ENCODE measurements at places on chromosomes 5 and 9.
A peak's percentile ranks its signal among the peaks of the same experiment; 100 is the strongest.

- no peak for DNase-seq
Measured at GRCh38 chr5:65768723-65769346, 46.8 kb downstream of the NLN start.

- no peak for DNase-seq
Measured at GRCh38 chr9:79492092-79493009, 79.4 kb upstream of the TLE4 start.

DNA sequence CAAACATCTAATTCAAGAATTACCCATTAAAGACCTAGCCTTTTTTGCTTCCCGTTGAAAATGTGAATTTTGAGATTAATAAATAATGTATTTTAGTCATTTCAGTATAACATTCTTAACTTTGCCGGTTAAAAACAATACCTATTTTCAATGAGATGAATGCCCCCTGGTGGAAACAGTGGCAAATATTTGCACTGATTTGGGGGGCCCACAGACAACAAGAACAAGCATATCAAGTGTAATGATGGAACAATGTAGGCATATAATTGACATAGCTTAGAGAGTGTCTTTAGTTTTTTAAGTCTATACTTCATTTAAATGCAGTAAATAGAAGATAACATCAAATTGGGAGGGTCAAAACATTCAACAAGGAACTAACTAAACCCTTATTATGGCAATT lies 111.9 kb downstream of the NTRK2 start:
- peak; percentile 16 for DNase-seq

DNA sequence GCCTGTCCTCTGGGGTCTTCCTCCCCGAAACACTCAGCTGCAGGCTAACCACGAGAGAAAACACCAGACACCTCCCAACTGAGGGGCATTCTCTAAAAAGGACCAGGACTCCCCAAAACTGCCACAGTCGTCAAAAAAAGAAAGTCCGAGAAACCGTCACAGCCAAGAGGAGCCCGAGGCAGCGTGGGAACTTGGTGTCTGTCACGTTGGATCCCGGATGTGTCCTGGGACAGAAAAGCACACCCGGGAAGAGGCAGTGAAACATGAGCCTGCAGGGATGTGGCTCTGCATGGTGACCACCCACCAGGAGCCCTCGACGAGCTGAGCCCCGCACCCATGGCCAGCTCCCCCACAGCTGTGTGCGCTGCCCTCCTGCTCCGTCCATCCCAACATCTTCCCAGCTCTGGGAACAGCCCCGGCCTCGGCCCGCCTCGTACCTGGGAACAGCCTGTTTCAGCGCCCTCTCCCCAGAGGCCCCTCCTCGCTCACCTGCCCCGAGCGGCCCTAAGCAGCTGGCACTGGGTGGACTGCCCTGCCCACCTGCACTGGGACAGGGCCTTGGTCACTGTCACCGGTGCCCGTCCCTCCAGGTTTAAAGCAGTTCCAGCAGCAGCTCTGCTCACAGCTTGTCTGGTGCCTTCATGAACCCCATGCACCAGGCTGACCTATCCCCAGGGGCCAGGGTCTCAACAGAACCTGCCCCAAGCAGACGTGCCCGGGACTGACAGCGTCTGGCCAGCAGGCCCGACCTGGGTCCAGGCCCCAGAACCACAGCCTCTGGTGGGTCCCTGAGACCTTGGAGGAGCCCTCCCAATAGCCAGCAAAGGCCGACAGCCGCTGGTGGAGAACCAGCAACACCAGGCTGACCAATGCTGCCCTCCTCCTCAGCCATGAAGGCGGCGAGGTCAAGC lies 10.9 kb downstream of the SLC12A7 start:
- DNase-seq: no peak

- no peak for DNase-seq
Measured at GRCh38 chr5:168780888-168781287, 201.7 kb upstream of the PANK3 start.

GRCh38 chr5:982377-983237 lies 26.0 kb upstream of the NKD2 start:
- DNase-seq: no peak

DNA sequence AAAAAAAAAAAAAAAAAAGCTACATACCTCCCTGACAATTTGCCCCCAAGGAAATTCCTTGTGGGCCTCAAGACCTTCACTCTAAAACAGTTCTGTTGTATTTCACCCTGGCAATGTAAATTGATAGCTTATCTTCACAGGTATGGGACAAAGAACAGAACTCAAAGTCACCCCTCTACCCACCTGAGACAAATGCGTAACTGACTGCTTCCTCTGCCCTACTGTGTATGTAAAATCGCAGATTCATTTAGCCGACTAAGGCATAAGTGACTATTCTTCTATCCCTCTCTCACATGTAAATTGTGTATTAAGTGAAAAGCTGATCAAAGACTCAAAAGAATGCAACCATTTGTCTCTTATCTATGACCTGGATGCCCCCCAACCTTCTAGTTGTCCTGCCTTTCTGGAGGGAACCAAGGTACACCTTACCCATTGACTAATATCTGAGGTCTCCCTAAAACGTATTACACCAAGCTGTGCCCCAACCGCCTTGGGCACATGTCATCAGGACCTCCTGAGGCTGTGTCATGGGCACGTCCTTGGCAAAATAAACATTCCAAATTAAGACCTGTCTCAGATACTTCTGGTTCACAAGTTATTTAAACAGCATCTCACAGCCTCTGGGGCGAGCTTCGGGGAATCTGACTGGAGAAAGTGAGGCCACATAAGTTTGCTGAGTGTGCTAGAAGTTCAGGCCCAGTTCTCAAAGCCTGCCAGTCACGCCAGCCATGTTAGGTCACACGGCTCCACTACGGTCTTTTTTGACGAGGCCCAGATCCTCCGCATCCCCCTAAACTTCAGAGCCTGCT lies 954 bp downstream of the TBCA start:
- DNase-seq: peak; percentile 21

DNA sequence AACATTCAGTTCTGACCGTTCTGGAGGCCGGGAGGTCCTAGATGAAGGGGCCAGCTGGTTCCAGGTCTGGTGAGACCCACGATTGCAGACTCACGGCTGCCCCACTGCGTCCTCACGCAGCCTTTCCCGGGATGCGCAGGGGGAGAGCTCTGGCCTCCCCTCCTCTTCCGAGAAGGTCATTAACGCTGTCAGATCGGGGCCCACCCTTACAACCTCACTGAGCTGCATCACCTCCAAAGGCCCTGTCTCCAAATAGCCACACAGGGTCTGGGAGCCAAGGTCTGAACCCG lies 66.6 kb upstream of the PPP1R26 start:
- no peak for DNase-seq

DNA sequence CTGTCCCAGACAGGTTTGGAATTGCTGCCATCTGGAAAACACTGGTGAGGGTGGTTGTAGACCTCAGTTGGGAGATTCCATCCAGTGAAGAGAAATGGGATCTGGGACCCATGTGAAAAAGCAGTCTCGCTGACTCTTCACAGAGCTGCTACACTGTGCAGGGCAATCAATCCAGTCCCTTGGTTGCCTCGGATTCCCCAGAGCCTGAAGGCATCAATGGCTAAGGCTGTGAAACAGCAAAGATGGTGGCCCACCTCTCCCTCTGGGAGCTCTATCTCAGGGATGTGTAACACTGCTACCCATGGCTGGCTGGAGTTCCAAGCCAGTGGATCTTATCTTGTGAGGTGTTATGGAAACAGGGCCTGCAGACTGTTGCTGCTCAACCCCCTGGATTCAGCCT lies 256.1 kb downstream of the TMEM38B start:
- DNase-seq: no peak

DNA sequence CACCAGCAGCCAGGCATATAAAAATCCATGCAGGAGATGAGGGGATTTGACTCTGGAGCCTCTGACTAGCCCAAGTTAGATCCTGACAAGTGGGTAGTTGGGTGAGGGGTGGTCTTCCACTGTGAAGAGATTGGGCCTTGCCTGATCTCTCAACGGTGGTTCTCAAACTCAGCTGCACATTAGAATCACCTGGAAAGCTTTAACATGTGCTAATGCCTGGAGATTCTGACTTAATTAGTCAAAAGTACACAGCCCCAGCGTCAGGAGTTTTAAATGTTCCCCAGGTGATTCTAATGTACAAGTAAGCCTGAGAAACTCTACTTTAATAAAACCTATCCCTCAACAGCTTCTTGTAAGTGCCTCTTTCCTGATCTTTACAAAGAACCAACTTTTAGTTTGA lies 57.5 kb downstream of the GCNT4 start:
- no peak for DNase-seq

DNA sequence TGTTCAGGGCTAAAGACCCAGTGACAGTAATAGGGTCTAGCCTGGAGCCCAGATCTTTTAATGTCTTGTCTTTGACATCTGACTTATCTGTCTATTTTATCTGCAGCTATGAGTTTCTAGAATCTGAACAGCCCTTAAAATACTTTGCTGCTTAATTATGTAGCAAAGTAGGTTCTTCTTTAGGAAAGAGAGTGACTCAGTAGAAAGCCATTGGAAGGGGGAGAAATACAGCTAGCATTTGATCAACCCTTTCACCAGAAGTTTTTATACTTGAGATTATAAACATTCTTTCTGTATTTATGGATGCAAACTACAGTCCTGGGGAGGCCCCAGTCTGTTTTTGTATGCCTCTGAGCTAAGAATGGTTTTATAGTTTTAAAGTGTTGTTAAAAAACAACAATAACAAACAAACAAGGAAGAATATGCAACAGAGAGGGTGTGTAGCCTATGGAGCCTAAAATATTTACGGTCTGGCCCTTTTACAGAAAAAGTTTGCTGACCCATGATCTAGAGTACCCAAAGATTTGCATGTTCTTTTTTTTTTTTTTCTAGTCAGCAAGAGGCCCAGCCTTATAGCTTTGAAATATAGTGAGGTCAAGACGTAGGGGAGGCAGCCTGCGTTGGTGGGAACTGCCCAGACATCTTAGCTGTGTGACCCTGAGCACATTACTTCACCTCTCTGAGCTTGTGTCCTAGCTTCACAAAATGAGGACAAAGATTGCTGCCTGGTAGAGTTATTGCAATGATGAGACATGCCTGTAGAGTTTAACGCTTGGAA lies 9.7 kb downstream of the GSN start:
- DNase-seq: peak; percentile 61

DNA sequence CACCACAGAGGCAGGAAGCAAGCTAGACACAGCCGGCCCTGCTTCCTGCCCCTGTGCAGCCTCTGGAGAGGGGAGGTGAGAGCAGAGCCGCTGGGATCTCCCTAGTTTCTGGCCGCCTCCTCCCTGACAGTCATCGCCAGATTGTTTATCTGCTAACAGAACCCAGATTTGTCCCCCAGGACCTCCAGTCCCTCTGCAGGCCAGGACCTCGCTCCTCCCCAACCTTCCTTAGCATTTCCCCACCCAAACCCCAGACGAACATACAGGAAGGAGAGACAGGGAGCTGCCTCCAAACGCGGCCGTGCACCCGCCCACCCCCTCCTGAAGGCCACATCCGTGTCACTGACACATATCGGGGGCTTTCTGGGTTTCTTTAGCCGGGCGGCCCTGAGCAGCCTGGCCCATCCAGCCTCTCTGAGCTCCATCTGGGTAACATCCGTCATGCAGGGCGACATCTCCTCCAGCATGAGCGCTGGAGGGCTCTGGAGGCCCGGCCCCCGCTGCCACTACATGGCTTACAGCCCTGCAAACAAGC lies 47.5 kb downstream of the DBH start:
- no peak for DNase-seq

GRCh38 chr5:77483682-77484081 lies 8.4 kb downstream of the WDR41 start:
- no peak for DNase-seq

DNA sequence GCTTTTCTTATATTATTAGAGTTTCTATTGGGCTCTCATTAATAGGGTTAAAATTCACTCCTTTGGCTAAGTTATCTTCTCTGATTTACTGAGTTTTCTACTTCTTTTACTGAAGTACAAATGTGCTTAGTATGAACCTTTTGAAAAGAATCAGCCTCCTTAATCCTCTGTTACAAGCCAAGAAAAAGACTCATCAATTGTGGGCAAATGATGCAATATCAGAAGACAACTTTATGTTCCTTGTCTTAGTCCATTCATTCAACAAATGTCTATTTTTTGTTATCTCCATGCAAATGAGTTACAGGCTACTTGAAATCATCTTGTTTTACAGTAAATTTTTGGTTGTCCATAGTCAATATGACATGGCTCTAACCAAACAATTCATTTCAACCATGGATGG lies 40.3 kb downstream of the SNCAIP start:
- DNase-seq: peak; percentile 20

DNA sequence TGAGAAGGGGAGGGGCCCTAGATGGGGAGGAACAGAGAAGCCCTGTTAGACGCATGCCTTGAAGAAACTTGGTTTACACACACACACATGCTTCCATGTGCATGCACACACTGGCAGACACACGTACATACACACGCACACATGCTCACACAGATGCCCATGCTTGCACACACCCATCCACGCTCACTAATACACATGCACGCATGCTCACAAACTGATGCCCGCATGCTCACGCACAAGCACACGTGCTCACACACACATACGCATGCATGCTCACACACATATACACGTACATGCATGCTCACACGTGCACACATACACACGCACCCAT lies 32.1 kb upstream of the EGFL7 start:
- DNase-seq: no peak

DNA sequence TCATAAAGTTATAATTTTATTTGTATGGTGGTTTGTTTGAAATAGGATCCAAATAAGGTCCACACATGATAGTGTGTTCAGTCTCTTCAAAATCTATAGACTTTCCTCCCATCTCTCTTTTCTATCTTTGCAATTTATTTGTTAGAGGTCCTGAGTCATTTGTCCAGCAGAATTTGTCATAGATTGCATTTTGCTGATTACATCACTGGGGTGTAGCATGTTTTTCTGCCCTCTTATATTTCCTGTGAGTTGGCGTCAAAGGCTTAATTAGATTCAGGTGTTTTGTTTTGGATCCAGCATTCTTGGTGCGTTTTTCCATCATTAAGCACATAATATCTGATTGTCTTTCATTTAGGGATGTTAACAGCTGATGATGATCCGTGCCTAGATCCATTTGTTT lies 15.0 kb downstream of the CYFIP2 start:
- DNase-seq: peak; percentile 46

DNA sequence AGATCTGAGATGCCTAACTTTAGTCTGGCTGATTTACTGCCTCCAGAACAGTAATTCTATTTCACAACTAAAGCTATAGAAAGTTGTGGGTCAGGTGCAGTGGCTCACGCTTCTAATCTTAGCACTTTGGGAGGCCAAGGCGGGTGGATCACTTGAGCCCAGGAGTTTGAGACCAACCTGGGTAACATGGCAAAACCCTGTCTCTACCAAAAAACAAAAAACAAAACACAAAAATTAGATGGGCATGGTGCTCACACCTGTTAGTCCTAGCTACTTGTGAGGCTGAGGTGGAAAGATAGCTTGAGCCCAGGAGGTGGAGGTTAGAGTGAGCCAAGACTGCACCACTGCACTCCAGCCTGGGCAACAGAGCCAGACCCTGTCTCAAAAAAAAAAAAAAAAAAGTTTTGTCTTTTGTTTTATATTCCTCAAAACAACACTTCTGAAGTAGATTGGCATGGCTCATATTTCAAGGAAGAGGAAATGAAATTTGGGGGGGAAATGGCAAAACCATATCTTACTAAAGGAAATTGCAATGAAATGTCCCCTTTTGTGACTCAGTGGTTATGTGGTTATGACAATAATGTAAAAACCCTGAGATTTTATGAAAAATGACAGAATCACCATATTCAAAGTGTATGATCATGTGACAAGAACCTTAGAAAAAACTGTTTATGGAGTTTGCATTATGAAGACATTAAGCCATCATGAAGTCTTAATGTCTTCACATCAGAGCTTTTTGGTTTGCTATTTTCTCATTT lies 16.2 kb downstream of the FNBP1 start:
- no peak for DNase-seq
